ENCODE measurements at places on chromosomes 1 and 21. TPM values are rescaled to one million over a fixed set of nuclear protein-coding genes. Genes with fewer than 3 reads are reported as not detected.

Gene CNR2
- total RNA-seq, result not detected

Gene PRXL2B
- total RNA-seq, result 10.6 TPM

Gene TMEM200B
- total RNA-seq, result 25.4 TPM

Gene CNIH3
- 2.2 TPM for total RNA-seq

Gene SYT6
- total RNA-seq, result not detected

Gene TRIM58
- total RNA-seq, result 0.58 TPM

Gene NR5A2
- not detected for total RNA-seq

Gene ERG
- total RNA-seq, result 0.23 TPM

Gene PUSL1
- 36.8 TPM for total RNA-seq

Gene SORT1
- total RNA-seq, result 5.6 TPM

Gene TMEM183A
- 50.5 TPM for total RNA-seq

Gene SH2D2A
- not detected for total RNA-seq

Gene FMO4
- total RNA-seq, result 7.4 TPM

Gene PROX1
- 0.09 TPM for total RNA-seq

Gene STUM
- 0.35 TPM for total RNA-seq

Gene DONSON
- total RNA-seq, result 13.4 TPM

Gene OSBPL9
- total RNA-seq, result 20.0 TPM

Gene MRPL55
- 60.2 TPM for total RNA-seq

Gene SELE
- not detected for total RNA-seq

Gene SLAMF9
- not detected for total RNA-seq

Gene TAS1R1
- total RNA-seq, result 0.17 TPM

Gene RHD
- total RNA-seq, result not detected

Gene CR1L
- not detected for total RNA-seq

Gene UBE4B
- 31.7 TPM for total RNA-seq

Gene TNFSF4
- 1.4 TPM for total RNA-seq

Gene PTAFR
- 0.23 TPM for total RNA-seq

Gene RAB25
- not detected for total RNA-seq

Gene CYP4Z1
- not detected for total RNA-seq

Gene FAM72D
- total RNA-seq, result not detected

Gene HJV
- total RNA-seq, result not detected

Gene SPRR2A
- total RNA-seq, result not detected

Gene LCE3E
- not detected for total RNA-seq

Gene DHDDS
- 27.4 TPM for total RNA-seq

Gene SERPINC1
- not detected for total RNA-seq

Gene PLA2G2D
- not detected for total RNA-seq

Gene B3GALNT2
- total RNA-seq, result 17.7 TPM

Gene TSACC
- not detected for total RNA-seq

Gene JAM2
- total RNA-seq, result 0.82 TPM

Gene KLHL17
- total RNA-seq, result 9.7 TPM

Gene ARPC5
- 85.8 TPM for total RNA-seq

Gene UQCRHL
- total RNA-seq, result 1.2 TPM

Gene TOMM20
- total RNA-seq, result 85.4 TPM

Gene FAM72C
- 0.09 TPM for total RNA-seq

Gene MAN1C1
- total RNA-seq, result 47.8 TPM

Measured in pericardium fibroblast (primary cell).